Activated CD4-positive, alpha-beta T cell treated with anti-CD3 and anti-CD28 coated beads, Interleukin-10, Interleukin-2, amounts not matched to agents 100 ng/mL and 50 ng/mL, durations not matched to agents 16 hours and 8 hours (primary cell): ENCODE measurements at places on chromosomes 11 and 22.

- DNase-seq: peak; percentile 66
Measured at GRCh38 chr22:22959147-22959827, 71.7 kb downstream of the IGLL5 start.

- no peak for DNase-seq
Measured at GRCh38 chr11:114622858-114623257, 27.3 kb upstream of the NXPE4 start.

GRCh38 chr22:42357634-42358296 lies 74.4 kb downstream of the NFAM1 start:
- no peak for DNase-seq

- no peak for DNase-seq
Measured at GRCh38 chr22:20203552-20204201, 52.8 kb upstream of the CCDC188 start.

DNA sequence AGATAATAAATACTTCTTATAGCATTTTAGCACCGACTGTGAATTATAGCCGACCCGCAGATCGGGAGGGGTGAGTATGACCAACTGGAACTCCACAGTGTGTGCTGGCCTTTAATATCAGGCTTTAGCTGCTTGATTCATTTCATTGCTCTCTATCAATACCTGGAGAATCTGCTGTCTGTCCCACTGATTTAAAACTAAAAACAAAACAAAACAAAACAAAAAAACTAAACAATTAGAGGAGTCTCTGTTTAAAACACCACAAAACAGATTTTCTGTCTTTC lies 216.8 kb downstream of the FAT3 start:
- no peak for DNase-seq

GRCh38 chr11:9662273-9662672 lies 1.6 kb upstream of the SWAP70 start:
- DNase-seq: no peak

DNA sequence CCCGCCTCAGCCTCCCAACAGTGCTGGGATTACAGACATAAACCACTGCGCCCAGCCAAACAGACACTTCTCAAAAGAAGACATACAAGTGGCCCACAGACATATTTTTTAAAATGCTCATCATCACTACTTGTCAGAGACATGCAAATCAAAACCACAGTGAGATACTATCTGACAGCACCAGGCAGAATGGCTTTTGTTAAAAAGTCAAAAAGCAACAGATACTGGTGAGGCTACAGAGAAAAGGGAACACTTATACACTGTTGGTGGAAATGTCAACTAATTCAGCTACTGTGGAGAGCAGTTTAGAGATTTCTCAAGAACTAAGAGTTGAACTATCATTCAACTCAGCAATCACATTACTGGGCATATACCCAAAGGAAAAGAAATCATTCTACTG lies 67.0 kb downstream of the ARHGAP20 start:
- peak; percentile 2 for DNase-seq

DNA sequence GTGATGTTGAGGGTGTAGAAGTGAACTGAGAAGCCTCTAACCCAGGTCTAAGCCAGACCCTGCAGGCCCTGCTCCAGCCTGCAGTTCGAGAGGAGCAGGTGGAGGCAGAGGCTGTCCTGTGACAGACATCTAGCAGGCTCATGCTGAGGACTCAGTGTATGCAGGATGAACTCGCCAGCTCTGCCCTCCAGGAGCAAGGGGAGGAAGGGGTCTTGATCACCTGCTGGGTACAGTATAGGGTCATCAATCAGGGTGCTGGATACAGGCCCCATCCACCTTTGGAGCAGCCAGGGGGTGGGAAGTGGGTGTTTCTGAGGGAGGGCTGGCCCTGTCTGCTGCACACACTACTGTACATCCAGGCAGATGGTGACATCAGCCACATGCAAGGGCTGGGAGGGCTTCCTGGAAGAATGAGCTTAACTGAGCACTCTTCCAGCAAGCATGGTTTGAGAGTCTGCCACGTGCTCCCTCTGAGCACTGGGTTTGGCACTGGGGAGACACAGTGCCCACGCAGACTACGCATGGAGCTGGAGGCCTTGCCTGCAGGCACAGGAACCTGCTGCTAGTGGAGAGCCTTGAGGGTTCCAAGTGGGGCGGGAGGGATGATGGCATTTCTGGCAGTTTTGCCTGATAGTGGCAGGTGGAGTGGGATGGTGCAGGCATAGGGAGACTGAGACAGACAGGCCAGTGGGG lies 9.2 kb downstream of the MAPK8IP1 start:
- DNase-seq: no peak

DNA sequence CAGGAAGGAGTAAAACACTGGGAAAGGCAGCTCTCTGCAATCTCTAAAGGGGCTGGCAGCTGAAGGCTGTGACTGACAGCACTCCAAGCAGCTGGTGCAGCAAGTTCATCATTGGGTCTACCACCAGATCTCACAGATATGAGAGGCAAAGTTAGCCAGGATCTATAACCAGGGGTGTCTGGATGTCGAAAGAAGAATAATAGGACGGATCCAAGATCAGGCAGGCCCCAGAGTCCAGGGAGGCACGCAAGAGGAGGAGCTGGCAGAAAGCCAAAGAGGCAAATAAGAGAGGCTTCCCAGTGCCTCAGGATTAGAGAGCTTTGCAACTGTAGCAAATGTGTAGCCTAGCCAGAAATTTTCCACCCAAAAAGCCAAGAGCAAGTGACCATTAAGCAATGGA lies 77.1 kb downstream of the RBMXL2 start:
- DNase-seq: no peak

GRCh38 chr11:80031014-80031600 lies 590.3 kb upstream of the TENM4 start:
- DNase-seq: no peak

DNA sequence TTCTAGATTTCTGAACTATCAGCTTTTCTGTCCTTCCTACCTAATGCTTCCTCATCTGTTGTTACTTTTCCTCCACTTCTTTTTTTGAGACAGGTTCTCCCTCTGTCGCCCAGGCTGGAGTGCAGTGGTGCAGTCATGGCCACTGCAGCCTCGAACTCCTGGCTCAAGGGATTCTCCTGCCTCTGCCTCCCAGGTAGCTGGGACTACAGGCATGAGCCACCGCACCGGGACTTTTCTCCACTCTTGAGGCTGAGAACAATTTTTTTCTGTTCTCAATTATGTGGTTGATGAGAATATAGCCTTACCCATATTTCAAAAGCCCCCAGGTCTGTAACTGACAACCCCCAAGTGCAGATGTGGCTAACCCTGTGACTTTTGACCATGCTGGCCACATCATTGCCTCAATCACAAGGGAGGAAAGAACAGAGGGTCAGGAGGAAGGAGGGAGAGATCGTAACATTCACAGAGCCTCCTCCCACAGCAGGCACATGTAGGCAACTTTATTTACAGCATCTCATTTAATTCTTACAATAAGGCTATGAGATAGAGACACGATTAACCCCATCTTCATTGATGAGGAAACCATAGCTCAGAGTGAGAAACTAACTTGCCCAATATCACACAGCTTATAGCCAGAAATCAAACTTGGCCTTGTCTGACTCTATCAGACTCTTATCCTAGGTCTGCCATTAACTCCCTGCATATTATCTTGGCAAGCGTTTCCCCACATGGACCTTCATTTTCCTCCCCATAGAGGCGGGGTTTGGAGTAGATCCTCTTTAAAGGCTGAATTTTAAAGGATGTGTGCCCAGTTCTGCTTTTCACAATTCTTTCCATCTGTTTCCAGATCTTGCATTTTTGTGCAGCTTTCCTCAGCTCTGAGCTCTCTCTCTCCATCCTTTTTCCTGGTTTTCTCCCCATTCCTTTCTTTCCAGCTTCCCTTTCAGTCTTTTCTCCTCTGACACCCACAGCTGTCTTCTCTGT lies 9.6 kb downstream of the POU2F3 start:
- no peak for DNase-seq

- no peak for DNase-seq
Measured at GRCh38 chr22:49705972-49706352, 121.7 kb downstream of the BRD1 start.

- DNase-seq: no peak
Measured at GRCh38 chr11:120928627-120929026, 95.3 kb upstream of the TBCEL start.

DNA sequence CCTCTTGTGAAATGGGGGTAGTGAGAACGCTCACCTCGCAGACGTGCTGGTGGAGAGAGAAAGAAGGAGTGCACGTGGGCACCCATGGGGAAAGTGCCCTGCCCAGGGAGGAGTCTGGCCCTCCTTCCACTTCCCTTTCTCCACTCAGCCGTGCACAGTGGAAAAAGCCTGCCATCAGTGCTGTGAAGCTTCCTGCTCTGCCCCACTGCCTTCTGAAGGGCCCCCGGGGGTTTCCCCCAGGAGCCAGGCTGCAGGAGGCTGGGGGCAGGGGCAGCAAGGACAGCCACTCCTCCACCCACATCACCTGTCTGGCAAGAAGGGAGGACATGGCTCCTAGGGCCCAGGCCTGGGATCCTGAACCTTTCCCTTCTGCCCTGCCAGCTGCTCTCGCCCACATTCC lies 7.6 kb downstream of the TP53I11 start:
- peak; percentile 12 for DNase-seq

DNA sequence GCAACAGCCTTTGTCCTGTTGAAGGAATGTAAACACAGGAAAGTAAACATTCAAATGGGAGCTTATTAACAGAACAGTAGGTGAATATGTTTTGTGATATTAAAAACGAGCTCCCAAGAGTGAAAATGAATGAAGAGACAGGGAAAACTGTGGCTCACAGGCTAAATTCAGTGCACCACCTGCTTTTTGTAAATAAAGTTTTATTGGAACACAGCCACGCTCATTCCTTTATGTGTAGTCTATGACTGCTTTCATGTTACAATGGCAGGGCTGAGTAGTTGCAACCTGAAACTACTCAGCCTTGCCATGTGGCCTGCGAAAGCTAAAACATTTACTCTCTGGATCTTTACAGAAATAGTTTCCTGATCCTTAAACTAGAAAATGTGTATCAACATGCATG lies 136.9 kb downstream of the MYO18B start:
- no peak for DNase-seq

GRCh38 chr11:73404048-73404447 lies 27.8 kb downstream of the RELT start:
- no peak for DNase-seq

- no peak for DNase-seq
Measured at GRCh38 chr22:19037282-19038163, 84.7 kb downstream of the DGCR2 start.

DNA sequence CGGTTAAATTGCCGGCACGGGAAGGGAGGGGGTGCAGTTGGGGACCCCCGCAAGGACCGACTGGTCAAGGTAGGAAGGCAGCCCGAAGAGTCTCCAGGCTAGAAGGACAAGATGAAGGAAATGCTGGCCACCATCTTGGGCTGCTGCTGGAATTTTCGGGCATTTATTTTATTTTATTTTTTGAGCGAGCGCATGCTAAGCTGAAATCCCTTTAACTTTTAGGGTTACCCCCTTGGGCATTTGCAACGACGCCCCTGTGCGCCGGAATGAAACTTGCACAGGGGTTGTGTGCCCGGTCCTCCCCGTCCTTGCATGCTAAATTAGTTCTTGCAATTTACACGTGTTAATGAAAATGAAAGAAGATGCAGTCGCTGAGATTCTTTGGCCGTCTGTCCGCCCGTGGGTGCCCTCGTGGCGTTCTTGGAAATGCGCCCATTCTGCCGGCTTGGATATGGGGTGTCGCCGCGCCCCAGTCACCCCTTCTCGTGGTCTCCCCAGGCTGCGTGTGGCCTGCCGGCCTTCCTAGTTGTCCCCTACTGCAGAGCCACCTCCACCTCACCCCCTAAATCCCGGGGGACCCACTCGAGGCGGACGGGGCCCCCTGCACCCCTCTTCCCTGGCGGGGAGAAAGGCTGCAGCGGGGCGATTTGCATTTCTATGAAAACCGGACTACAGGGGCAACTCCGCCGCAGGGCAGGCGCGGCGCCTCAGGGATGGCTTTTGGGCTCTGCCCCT lies 529 bp upstream of the CCND1 start:
- DNase-seq: no peak

- no peak for DNase-seq
Measured at GRCh38 chr11:119416606-119417580, 6.1 kb downstream of the THY1 start.

- DNase-seq: peak; percentile 62
Measured at GRCh38 chr11:68040101-68040956, 1.5 kb downstream of the TCIRG1 start.

GRCh38 chr11:114346709-114347141 lies 50.5 kb downstream of the NNMT start:
- DNase-seq: peak; percentile 7

- no peak for DNase-seq
Measured at GRCh38 chr11:57357856-57358255, 19.7 kb downstream of the P2RX3 start.

DNA sequence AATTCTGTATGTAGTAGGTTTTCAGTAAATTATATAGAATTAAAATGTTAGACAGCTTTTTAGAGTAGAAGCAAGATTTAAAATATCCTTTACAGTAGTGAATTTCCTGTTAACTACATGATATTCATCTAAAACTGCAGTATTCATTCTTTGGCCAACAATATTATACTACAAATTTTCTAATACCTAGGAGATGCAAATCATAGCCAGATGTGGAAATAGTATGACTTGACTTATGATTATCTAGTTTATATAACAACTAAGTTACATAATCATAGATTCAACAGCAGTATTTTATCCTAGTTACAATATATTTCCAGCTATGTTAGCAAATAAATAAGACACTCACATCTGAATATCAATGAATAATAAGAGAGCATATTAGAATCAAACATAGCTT lies 163.2 kb downstream of the MSANTD4 start:
- no peak for DNase-seq

- DNase-seq: no peak
Measured at GRCh38 chr11:103980108-103980507, 56.3 kb upstream of the DDI1 start.

GRCh38 chr22:38751422-38752346 lies 4.1 kb downstream of the SUN2 start:
- peak; percentile 88 for DNase-seq

- DNase-seq: no peak
Measured at GRCh38 chr11:26974069-26974783, 19.7 kb upstream of the FIBIN start.

- no peak for DNase-seq
Measured at GRCh38 chr11:78907636-78908035, 333.0 kb upstream of the NARS2 start.

GRCh38 chr22:38862375-38863329 lies 9.4 kb downstream of the CBX6 start:
- no peak for DNase-seq

DNA sequence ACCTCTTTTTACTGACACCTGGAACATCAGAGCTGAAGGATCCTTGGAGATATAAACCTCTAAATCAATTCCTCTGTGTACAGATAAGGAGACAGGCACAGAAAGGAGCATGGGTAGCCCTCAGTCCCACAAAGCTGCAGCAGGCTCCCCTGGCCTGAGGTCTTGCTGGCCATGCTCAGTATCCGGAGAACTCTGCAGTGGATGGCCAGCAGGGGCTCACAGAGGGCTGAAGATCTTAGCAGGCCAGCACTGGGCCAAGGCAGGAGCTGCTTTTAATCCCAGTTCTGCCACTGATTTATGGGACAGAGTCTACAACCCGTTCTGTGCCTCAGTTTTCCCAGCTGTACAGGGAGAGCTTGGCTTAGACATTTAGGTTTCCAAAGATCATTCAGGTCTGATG lies 52.6 kb upstream of the LRRC32 start:
- no peak for DNase-seq
